ENCODE measurements at places on chromosomes 6 and 20. TPM values are rescaled to one million over a fixed set of nuclear protein-coding genes. Genes with fewer than 3 reads are reported as not detected.

- H3K27ac ChIP-seq: no peak overlapping the region
- H3K27me3 ChIP-seq: peaks cover 7% of the 10 kb centered on the region
- DNase-seq: peak; percentile 14
- H3K4me1 ChIP-seq: no peaks in the 10 kb centered on the region
- no peak overlapping the region for H3K4me3 ChIP-seq
Measured at GRCh38 chr20:58716476-58717277, 24.1 kb downstream of the NPEPL1 start.

GRCh38 chr6:17710331-17710730 is 3.6 kb upstream of the NUP153 start:
- no peak overlapping the region for H3K27ac ChIP-seq
- H3K4me1 ChIP-seq: peaks cover 30% of the 10 kb centered on the region
- peaks cover 22% of the 10 kb centered on the region for H3K36me3 ChIP-seq
- no peak overlapping the region for H3K4me3 ChIP-seq
- no peaks in the 10 kb centered on the region for H3K27me3 ChIP-seq

GRCh38 chr6:164336455-164336854 is 921.9 kb downstream of the QKI start:
- H3K36me3 ChIP-seq: no peaks in the 10 kb centered on the region
- H3K27ac ChIP-seq: no peak overlapping the region
- H3K4me3 ChIP-seq: no peak overlapping the region

DNA sequence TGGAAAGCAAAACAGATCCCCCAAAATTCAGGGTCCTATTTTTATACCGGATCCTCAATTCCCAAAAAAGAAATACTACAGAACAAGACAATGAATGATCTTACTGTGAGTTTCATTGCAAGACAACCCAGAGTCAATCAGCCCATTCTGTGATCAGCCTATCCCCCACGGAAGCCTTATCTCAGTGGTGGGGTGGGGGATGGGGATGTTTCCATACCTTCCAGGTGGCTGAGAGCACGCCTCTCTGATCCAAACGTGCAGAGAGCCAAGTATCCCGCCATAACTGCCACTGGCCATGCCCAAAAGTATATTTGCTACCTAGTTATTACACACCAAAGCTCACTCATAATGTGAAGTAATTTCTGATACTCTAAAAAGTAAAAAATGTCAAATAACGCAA is 15.1 kb downstream of the WFDC2 start:
- no peaks in the 10 kb centered on the region for H3K36me3 ChIP-seq
- no peak overlapping the region for H3K4me3 ChIP-seq
- no peaks in the 10 kb centered on the region for H3K4me1 ChIP-seq
- no peak for DNase-seq

DNA sequence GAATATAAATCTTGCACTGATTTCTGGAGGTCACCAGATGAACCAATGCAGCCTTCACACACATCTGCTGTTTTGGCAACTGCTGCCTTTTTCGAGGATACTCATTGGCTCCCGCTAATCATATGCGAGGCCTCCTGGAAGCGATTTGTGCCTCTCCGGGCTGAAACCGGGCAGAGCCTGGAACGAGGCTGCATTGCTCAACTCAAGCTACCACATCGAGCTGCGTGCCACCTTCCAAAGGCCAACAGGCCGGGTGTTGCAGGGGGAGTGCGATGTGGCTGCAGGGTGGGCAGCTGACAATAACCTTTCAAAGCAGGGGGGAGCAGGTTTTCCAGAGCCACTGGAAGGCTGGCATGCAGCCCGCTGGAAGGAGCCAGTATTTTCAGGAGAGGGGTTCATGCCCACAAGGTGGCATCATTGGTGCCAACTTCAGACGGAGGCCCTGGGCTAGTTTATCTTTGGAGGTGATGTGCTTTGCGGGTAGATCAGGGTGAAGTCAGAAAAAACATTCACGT is 122.6 kb upstream of the IFNGR1 start:
- no peak overlapping the region for H3K27ac ChIP-seq
- no peaks in the 10 kb centered on the region for H3K36me3 ChIP-seq
- peaks cover 15% of the 10 kb centered on the region for H3K4me1 ChIP-seq
- DNase-seq: peak; percentile 58
- peaks cover 26% of the 10 kb centered on the region for H3K27me3 ChIP-seq

- H3K36me3 ChIP-seq: no peaks in the 10 kb centered on the region
- H3K4me3 ChIP-seq: no peak overlapping the region
- no peaks in the 10 kb centered on the region for H3K4me1 ChIP-seq
- H3K27ac ChIP-seq: no peak overlapping the region
Measured at GRCh38 chr6:8859501-8859900, 424.2 kb upstream of the SLC35B3 start.

DNA sequence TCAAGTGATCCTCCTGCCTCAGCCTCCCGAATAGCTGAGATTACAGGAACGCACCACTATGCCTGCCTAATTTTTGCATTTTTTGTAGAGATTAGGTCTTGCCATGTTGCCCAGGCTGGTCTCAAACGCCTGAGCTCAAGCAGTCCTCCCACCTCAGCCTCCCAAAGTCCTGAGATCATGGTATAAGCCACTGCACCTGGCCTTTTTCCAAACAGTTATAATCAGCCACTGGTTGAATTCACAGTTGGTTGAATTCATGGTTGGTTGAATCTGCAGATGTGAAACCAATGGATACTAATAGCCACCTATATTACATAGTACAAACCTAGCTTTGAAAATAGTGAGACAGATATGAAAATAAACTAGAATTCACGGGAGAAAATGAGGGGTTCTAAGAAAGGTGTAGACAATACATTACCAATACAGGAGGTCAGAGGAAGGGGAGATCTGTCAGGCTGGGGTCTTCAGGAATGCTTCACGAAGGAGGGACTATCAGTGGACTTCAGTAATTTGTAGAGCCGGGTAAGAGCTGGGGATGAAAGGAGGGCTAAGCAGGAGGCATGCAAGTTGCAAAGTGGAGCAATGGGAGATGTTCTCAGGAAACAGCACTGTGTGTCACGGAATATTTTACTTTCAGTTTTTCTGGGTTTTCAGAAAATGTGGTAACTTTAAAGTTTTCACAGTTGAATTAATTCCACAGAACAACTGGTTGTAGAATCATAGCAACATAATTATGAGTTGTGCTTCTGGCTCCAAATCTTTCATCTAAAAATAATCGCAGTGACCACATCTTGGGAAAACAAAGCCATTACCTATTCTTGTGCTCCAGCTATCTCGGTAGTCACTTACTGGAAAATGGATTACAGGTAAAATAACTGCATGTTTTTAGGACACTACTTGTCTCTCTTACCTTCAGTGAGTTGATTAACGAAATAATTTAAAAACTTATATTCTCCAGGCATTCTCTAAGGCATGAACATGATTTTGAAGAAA is 12.9 kb upstream of the CEP85L start:
- H3K27ac ChIP-seq: peak overlapping the region; percentile 93
- no peaks in the 10 kb centered on the region for H3K27me3 ChIP-seq
- H3K4me3 ChIP-seq: peak overlapping the region; percentile 82
- peaks cover 44% of the 10 kb centered on the region for H3K4me1 ChIP-seq
- H3K36me3 ChIP-seq: peaks cover 33% of the 10 kb centered on the region
- DNase-seq: no peak

- H3K27ac ChIP-seq: no peak overlapping the region
- no peaks in the 10 kb centered on the region for H3K36me3 ChIP-seq
- H3K4me1 ChIP-seq: no peaks in the 10 kb centered on the region
- H3K27me3 ChIP-seq: peaks cover 3% of the 10 kb centered on the region
- DNase-seq: no peak
- H3K4me3 ChIP-seq: no peak overlapping the region
Measured at GRCh38 chr6:114153448-114153847, 182.5 kb upstream of the HDAC2 start.

- no peak overlapping the region for H3K27ac ChIP-seq
- no peak overlapping the region for H3K4me3 ChIP-seq
- peaks cover 26% of the 10 kb centered on the region for H3K36me3 ChIP-seq
- H3K27me3 ChIP-seq: no peaks in the 10 kb centered on the region
- no peaks in the 10 kb centered on the region for H3K4me1 ChIP-seq
- DNase-seq: no peak
Measured at GRCh38 chr6:73610444-73611275, 43.1 kb downstream of the SLC17A5 start.

- H3K4me3 ChIP-seq: peak overlapping the region; percentile 100
- H3K4me1 ChIP-seq: peaks cover 35% of the 10 kb centered on the region
- peaks cover 2% of the 10 kb centered on the region for H3K27me3 ChIP-seq
- peaks cover 24% of the 10 kb centered on the region for H3K36me3 ChIP-seq
- DNase-seq: peak; percentile 55
- peak overlapping the region; percentile 100 for H3K27ac ChIP-seq
Measured at GRCh38 chr6:42745083-42745639, 742 bp downstream of the TBCC start.

GRCh38 chr6:98847779-98848538 is 13.6 kb downstream of the POU3F2 start:
- no peak for DNase-seq
- no peak overlapping the region for H3K4me3 ChIP-seq
- H3K4me1 ChIP-seq: peaks cover 15% of the 10 kb centered on the region
- peaks cover 1% of the 10 kb centered on the region for H3K36me3 ChIP-seq
- peaks cover 74% of the 10 kb centered on the region for H3K27me3 ChIP-seq

GRCh38 chr6:105596284-105596755 is 193.4 kb upstream of the PREP start:
- peaks cover 10% of the 10 kb centered on the region for H3K4me1 ChIP-seq
- H3K4me3 ChIP-seq: no peak overlapping the region
- no peak overlapping the region for H3K27ac ChIP-seq
- H3K27me3 ChIP-seq: peaks cover 1% of the 10 kb centered on the region

- no peak overlapping the region for H3K27ac ChIP-seq
- peaks cover 58% of the 10 kb centered on the region for H3K27me3 ChIP-seq
- peaks cover under 1% of the 10 kb centered on the region for H3K36me3 ChIP-seq
- no peak overlapping the region for H3K4me3 ChIP-seq
Measured at GRCh38 chr20:2804852-2805688, 4.6 kb upstream of the CPXM1 start.

- no peak overlapping the region for H3K4me3 ChIP-seq
- H3K4me1 ChIP-seq: peaks cover 12% of the 10 kb centered on the region
- H3K36me3 ChIP-seq: peaks cover 52% of the 10 kb centered on the region
- H3K27me3 ChIP-seq: no peaks in the 10 kb centered on the region
Measured at GRCh38 chr20:34473262-34473883, 42.8 kb upstream of the DYNLRB1 start.

GRCh38 chr20:61170496-61171320 is 81.4 kb upstream of the CDH4 start:
- H3K36me3 ChIP-seq: no peaks in the 10 kb centered on the region
- H3K27me3 ChIP-seq: no peaks in the 10 kb centered on the region
- H3K4me3 ChIP-seq: no peak overlapping the region
- H3K4me1 ChIP-seq: no peaks in the 10 kb centered on the region

GRCh38 chr20:3704087-3704486 is 8.3 kb downstream of the SIGLEC1 start:
- H3K4me3 ChIP-seq: no peak overlapping the region
- DNase-seq: no peak
- H3K4me1 ChIP-seq: no peaks in the 10 kb centered on the region
- no peak overlapping the region for H3K27ac ChIP-seq
- no peaks in the 10 kb centered on the region for H3K36me3 ChIP-seq

DNA sequence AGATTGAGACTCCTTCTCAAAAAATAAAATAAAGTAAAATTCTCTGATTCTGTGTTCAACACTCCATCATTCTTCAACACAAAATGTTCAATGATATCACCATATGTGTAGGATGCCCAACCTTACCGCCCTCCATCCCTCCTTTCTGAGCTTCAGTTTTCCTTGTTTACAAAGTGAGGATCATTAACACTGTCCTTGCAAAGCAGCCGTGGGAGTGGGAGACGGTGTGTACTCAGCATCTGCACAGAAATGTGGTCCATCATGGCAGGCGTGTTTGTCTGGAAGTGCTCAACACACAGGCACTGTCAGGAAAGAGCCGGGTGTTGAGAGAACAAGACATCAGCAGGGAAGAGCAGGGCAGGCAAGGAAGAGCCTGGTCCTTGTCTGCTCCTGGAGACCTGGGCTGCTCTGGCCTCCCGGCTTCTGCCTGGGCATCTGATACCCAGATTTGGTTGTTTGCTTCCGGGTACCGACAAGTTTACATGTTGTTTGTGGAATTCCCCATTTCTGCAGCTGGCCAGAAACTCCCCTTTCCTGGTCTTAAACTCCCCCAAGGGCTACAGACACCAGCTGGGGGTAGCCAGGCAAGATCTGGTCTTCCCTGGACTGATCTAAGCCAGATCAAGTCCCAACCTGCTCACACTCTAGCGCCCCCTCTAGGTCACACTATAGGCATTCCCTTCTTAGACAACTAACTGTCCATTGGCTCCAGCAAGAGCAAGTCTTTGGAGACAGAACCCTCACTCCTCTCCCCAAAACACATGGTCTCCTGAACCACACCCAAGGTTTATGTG is 26.7 kb upstream of the TTPAL start:
- peaks cover 3% of the 10 kb centered on the region for H3K27me3 ChIP-seq
- H3K36me3 ChIP-seq: no peaks in the 10 kb centered on the region
- no peaks in the 10 kb centered on the region for H3K4me1 ChIP-seq
- no peak overlapping the region for H3K27ac ChIP-seq

DNA sequence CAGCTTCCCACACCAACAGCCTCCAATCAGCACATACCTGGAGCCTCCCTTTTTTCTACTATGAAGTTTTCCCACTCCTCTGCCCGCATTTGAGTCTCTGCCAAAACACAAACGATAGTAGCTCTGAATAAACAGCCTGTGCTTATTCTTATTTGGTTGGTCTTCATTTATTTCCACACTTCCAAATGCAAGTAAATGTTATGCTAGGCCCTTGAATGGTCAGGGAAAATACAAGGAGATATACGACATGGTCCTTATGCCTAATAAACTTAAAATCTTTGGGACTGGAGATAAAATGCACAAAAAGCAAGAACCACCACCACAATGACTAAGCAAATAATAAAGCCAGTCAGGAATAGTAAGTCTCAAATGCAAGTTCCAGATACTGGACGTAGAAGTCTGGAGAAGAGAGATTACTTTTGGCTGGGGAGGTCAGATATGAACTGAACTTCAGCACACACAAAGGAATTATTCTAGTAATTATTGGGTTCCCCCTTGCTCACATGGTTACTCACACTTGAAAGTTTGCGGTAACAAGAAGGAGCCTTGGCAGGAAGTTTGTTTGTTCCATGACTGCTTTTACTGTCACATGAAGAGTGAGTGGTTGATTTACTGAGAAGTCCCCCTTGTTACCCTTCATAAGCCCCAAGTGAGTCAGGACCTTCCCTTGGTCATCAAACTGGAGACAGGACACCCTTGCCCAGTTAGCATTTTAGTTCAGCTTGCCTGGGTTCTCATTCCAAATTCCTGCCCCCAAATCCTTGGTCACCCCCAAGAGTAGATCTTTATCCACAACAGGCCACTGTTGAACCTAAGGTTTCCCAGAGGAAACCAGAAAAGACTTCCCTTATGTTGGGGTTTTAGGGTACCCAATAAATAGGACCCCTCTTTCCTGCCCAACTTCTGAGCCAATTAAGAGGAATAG is 511.2 kb upstream of the JARID2 start:
- H3K4me3 ChIP-seq: peak overlapping the region; percentile 25
- peaks cover 18% of the 10 kb centered on the region for H3K36me3 ChIP-seq
- DNase-seq: peak; percentile 62
- peak overlapping the region; percentile 80 for H3K27ac ChIP-seq
- H3K27me3 ChIP-seq: no peaks in the 10 kb centered on the region

SIRPD gene
- not detected for total RNA-seq

PRICKLE4 gene
- total RNA-seq: not detected

MCM8 gene
- total RNA-seq: 38.8 TPM

ABHD16B gene
- total RNA-seq: not detected

SCRT2 gene
- total RNA-seq: not detected

WFDC10B gene
- total RNA-seq: not detected

TP53TG5 gene
- total RNA-seq: not detected

All from activated CD8-positive, alpha-beta T cell treated with anti-CD3 and anti-CD28 coated beads, Interleukin-2, amount 10 ng/mL, durations not matched to agents 7 days and 5 days (primary cell).